ENCODE measurements at places on chromosomes 13 and 19.
A peak's percentile ranks its signal among the peaks of the same experiment; 100 is the strongest.

DNA sequence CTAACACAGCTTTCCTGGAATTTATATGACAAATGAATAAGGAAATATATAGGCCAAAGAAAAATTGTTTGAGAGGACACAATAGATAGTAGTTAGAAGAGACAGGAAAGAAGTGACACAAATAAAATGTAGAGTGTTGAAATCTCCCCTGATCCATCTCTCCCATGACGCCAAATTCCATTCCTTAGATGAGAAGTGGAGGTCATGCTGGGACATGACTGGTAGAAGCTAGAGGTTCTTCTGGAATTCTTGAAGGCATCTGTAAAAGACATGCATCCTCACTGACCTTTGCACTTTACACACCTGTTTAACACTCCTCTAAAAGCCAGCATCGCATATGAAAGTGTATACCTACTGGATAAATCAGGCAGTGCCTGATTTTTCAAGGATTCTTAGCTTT, 67.8 kb downstream of the DGKH start:
- DNase-seq = no peak

DNA sequence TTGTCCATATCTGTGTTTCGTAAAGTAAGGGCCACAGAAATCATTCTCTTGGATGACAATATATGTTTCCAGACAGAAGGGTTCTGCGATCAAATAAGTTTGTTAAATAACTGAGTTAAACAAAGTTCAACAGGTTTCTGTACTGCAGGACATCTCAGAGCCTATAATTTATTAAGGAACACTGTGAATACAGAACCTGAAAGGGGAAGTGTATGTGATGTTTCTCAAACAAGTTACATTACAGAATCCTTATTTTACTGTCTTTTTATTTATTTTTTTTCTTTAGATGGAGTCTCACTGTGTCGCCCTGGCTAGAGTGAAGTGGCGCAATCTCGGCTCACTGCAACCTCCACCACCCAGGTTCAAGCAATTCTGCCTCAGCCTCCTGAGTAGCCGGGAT, 55.4 kb upstream of the GTF2F2 start:
- no peak for DNase-seq

- no peak for DNase-seq
Measured at GRCh38 chr13:62049992-62050391, 634.3 kb upstream of the PCDH20 start.

DNA sequence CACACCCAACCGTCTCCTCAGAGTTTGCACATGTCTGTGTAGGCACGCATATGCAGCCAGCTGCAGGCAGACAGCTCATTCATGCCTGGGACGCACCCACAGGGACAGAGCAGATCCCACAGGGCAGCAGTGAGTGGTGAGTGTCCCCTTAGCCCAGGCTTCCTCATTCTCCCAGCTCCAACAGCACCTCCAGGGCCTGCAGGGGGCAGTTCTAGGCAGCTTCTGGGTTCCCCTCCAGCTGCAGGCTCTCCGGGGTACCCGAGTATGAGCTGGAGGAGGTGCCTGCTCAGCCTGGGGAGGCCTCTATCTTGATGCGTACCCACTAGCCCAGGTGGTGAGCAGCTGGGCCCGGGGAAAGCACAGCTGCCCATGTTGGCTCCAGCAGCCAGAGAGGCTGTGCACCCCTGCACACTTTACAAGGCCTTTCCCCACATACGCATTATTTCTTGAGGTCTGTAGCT, 1.3 kb upstream of the SHANK1 start:
- no peak for DNase-seq

GRCh38 chr19:8578642-8579265, 1.5 kb upstream of the MYO1F start:
- peak; percentile 13 for DNase-seq

DNA sequence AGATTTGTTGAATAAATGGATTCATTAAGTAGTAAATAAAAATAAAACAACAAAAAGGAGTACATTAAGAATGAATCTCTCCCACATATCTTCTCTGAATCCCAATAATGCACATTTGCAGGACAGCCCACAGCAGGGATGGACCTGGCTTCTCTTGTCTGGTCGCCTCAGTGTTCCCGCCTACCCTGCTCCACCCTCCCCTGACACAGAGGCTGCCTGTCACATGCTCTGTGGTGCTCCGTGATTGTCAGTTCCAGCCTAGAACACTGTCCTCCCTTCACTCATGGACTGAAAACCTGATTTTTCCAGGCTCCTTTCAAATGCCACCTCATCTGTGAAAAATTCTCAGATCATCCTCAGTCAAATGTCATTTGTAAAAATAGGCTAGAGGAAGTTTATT, 94.5 kb upstream of the GPR12 start:
- no peak for DNase-seq

- no peak for DNase-seq
Measured at GRCh38 chr19:45917421-45918091, 3.0 kb upstream of the NANOS2 start.

- DNase-seq = no peak
Measured at GRCh38 chr19:48511800-48512503, at the start of gene LMTK3. Gene LMTK3, minus strand, starts transcription at chr19:48511835. Its CDS starts 259 bp downstream, at chr19:48511576.

DNA sequence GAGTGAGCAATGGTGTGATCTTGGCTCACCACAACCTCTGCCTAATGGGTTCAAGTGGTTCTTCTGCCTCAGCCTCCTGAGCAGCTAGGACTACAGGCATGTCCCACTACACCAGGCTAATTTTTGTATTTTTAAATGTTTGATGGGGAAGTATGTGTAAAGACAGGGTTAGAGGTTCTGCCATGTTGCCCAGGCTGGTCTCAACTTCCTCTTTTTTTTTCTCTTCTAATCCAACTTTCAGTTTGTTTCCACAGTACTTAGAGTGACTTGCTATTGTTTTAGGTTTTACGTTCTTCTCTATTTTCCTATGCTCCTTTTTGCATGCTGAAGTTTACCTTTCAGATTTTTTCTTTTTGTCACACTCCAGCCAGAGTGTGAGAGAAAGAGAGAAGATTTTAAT, 1433.0 kb downstream of the UQCRFS1 start:
- DNase-seq = no peak

DNA sequence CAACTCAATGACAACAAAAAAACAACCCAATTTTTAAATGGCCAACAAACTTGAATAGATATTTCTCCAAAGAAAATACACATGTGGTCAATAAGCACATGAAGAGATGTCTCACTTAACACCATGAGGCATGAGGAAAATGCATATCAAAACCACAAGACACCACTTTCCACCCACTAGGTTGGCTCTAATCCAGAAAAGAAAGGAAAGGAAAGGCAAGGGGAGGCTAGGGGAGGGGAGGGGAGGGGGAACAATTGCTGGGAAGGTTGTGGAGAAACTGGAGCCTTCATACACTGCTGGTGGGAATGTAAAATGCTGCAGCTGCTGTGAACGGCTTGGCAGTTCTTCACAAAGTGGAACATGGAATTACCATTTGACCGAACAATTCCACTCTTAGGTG, 854.3 kb downstream of the UQCRFS1 start:
- DNase-seq = no peak

DNA sequence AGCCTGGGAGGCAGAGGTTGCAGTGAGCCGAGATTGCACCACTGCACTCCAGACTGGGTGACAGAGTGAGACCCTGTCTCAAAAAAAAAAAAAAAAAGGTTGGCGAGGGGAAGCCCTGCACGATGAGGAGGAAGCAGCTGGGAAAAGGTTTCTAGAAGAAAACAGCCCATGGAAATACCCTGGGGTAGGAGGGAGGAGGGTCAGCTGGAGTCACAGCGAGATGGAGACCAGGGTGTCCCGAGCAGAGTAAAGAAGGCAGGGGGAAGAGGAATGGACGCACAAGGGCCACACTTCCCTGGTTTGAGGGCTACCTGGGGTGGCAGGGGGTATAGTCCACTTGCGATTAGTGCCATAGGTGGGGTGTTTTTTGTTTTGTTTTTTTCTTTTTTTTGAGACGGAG, 6.4 kb downstream of the KANK3 start:
- no peak for DNase-seq

- DNase-seq = no peak
Measured at GRCh38 chr19:571566-571974, 826 bp upstream of the BSG start.

GRCh38 chr13:110690516-110690915, 15.4 kb downstream of the CARS2 start:
- DNase-seq = no peak

DNA sequence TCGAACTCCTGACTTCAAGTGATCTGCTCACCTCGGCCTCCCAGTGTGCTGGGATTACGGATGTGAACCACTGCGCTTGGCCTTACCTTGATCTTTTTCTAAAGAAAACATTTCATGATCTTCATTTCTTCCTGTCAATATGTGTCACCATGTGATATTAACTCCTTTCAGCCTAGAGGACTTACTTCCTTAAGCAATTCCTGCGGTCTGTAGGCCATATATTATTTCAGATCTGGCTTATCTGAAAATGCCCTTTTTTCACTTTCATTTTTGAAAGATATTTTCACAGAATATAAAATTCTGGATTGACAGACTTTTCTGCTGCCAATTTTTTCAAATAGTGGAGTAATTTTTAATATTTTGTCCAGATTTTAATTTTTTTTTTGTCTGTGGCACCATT, 2.0 kb upstream of the GPR32 start:
- DNase-seq = no peak

GRCh38 chr19:53079313-53079924, 23.8 kb downstream of the ZNF160 start:
- DNase-seq = no peak

GRCh38 chr13:33352041-33352440, 66.5 kb upstream of the STARD13 start:
- DNase-seq = no peak

DNA sequence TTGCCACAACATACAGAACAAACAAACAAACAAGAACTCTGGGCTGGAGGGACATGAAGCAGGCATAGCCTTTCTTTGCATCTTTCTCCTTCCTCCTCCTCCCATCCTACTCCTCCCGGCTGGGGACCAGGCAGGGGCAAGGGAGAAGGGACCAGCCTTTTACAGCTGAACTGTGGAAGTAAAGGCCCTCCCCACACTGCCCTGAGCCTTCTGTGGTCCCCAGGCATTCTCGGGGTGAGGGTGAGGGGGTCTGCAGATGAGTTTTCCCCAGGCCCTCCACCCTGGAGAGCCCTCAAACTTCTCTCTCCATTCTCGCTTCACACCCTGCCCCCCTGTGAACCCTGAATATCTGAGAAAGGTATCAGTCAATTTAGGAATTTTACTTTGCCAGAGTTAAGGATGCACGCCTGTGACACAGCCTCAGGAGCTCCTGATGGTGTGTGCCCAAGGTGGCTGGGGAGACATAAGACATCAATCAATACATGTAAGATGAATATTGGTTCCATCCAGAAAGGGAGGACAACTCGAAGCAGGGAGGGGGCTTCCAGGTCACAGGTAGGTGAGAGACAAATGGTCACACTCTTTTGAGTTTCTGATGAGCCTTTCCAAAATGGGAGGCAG, 170.9 kb downstream of the COL4A1 start:
- DNase-seq = no peak

DNA sequence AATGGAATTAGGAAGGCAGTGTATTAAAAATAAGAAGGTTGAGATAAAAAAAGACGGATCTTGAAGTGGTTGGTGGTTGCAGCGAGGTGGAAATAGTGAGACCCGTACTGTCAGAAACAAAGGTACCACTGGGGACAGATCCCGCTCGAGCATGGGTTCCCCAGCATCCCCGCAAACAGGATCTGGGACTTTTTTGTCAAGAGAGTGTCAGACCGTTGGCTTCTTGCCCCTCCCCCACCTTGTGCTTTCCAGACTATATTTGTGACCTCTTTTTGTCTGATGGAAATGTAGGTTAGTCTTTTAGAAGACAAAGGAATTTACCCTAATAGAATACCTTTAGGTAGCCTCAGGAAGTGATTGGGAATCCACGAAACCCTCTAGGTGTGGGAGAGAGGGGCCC, 4.2 kb downstream of the GATAD2A start:
- DNase-seq = no peak

DNA sequence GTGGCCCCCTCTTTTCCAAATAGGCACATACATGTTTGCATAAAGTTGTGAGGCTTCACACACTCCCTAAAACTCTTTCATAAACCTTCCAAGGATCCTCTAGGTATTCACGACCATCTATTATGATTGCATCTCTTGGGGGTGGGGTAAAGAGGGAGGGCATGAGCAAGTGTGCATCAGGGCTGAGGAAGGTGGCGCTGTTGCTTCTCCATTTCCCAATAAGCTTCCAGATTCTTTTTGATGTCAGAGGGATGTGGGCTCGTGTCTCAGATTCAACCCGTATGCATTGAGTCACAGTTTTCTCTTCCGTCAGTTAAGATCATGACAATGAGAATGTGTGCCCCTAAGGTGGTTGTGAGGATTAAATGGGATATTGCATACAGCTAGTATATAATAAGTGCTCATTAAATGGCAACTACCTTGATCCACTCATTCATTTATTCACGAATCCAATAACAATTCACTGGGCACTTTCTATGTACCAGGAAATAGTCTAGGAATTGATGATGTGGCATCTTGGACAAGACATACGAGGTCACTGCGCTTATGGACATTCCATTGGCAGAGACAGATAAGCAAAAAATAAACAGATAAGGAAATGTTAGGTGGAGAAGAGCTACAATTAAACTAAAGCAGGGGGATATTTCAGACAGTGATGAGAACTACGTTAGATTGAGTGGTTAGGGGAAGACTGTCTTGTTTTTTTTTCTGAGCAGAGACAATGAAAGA, 10.3 kb downstream of the CYP2B6 start:
- DNase-seq = no peak

- no peak for DNase-seq
Measured at GRCh38 chr19:51901860-51902259, 3.0 kb downstream of the ZNF649 start.

- DNase-seq = no peak
Measured at GRCh38 chr19:32313569-32314265, 31.7 kb upstream of the ZNF507 start.

DNA sequence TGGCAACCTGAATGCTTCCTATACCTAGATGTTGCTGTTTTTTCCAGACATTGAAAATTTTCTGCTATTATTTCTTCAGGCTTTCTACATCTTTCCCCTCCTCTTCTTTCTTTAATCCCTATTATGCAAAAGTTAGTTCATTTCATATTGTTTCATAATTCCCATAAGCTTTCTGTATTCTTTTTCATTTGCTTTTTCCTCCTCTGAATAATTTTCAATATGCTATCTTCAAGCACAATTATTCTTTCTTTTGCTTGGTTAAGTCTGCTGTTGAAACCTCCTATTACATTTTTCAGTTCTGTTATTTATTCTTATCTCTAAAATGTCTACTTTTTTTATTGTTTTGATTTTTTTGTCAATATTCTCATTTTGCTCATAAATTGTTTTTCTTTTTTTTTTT, 947.1 kb upstream of the MIR17HG start:
- no peak for DNase-seq

Measured in LNCaP clone FGC (cell line).